ENCODE measurements at places on chromosomes 16 and 17.
A peak's percentile ranks its signal among the peaks of the same experiment; 100 is the strongest.

DNA sequence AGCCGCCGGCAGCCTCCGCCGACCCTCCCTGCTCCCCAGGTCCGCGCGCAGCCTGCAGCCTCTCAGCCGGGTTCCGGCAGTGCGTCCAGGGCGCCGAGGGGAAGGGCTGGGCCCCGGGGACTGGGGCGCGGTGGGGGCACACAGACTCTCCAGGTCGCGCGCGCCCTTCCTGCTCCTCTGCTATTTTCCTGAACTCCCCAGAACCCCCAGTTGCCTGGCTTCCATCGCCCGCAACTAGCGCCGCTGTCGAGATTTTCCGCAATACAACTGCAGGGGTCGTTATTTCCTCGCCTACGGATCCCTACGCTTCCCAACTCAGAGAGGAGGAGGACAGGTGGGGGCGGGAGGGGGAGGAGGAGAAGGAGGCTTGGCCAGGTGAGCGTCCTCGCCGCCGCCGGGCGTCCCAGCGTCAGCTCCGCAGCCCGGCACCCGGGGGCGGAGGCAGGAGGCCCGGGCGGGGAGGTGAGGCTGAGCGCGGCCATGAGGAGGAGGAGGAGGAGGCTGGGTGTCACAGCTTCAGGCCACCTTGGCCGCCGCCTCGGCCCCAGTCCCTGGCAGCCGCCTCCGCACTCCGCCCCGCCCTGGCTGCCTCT is at the start of gene CA10:
TSS of gene CA10 (minus strand) at position 265 of the 593 bp plus-strand sequence.
- DNase-seq, result no peak

GRCh38 chr17:55248077-55248476 is 16.7 kb upstream of the HLF start:
- DNase-seq, result no peak

DNA sequence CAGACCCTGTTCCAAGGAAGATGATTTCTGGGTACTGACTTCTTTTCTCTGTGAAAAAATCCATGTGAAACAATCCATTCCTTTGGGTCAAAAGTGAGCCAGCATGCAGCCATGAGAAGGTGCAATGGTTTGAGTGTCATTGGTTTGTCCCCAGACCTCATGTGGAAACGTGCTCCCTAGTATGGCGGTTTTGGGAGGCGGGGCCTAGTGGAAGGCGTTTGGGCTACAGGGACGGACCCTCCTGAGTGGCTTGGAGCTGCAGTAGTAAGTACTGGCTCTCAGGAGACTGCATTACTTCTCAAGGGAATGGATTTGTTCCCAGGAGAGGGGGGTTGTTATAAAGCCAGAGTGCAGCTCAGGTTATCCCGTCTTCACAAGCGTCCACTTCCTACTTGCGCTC is 19.4 kb downstream of the ELAC2 start:
- DNase-seq, result no peak

- DNase-seq, result no peak
These were observed 113.8 kb upstream of the SMURF2 start for GRCh38 chr17:64775701-64776570.

DNA sequence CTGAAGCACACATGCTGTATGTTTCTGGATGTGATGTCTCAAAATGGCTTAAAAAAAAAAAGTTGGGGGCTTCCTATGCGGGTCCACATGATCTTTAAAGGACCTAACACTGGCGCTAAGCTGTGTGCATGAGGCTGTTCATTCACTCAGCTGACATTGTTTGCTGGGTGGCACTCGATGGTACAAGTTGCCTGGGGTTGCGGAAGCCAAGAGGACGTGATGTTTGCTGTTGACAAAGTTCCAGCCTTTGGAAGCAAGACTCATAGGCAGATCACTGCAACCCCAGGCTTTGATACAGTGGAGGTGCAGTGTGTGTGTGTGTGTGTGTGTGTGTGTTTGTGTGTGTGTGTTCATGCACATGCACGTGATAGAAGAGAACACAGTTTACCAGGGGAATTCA is 29.5 kb upstream of the DNAI2 start:
- no peak for DNase-seq

DNA sequence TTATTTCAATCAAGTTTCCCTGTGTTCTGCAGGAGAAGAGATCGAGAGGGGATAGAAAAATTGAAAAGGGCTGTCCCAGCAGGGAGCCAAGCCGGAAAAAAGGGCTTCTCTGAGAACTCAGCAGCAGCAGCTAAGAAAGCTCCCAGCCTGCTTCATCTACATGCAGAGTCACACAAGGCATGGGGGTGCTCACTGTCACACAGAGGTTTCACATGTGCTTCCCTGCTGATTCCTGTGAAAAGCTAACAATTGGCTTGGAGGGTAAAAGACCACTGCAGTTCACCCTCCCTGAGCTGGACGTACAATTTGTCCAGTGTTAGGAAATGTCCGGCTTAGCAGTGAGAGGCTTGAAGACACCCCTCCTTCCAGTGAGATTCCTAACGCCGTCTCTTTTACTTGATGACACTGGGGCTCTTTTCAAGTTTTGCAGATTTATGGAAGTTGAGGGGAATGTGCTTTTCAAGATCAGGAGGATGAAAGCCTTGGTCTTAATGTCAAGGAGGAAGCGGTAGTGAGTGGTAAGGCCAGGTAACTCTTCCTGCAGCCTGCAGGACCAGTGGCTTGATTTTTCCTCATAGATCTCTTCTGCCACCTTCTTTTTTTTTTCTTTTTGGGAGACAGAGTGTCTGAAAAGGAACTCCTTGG is 85.6 kb downstream of the WNT3 start:
- DNase-seq, result no peak

GRCh38 chr17:80780381-80781198 is 211.1 kb upstream of the CHMP6 start:
- DNase-seq, result no peak

- DNase-seq, result no peak
These were observed 1.8 kb downstream of the FAHD1 start for GRCh38 chr16:1828645-1829410.

DNA sequence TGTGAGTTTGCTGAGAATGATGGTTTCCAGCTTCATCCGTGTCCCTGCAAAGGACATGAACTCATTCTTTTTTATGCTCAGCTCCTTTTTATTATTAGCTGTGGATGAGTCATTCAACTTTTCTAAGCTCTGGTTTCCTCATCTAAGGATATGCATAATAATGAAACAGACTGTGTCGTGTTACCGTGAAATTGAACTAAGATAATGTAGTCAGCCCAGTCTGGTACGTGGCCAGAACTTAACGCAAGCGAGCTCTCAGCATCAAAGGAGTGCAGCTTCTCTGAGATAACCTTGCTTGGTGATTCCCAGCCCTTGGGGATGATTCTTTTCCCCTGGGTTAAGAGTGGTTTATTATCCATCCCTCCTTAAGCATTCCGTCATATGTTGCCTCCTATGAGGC is 454.3 kb upstream of the EEF2KMT start:
- DNase-seq, result no peak

DNA sequence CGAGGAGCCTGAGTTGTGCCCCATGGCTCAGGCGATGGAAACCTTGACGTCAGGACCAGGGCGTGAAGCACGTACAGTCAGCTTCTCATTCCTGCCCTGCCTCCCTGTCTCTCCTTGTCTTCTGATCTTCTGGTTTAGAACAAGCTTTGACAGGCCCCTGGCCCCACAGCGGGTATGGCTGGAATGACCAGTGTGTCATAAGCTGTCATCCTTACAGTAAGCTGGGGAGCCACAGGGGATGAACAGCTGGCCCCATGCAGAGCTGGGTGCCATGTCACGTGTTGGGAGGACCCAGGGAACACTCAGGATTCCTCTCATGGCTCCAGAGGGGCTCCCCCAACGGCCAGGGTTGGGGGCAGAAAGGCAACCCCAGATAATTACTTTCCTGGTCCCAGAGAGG is 157.6 kb upstream of the PLCG2 start:
- DNase-seq, result no peak

GRCh38 chr17:64709481-64709880 is 47.4 kb upstream of the SMURF2 start:
- no peak for DNase-seq

DNA sequence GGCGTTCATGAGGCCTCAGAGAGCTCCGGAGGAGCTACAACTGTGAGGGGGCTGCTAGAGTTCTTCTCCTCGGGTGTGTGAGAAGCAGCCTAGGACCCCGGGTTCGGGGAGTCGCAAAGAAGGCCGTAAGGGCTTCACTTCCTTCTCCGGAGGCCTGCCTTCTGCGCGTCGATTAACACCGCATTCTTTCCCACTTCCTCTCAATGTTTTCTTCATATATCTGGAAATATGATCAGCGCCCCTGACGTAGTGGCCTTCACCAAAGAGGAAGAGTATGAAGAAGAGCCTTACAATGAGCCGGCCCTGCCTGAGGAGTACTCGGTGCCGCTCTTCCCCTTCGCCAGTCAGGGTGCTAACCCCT is 449 bp downstream of the SMCR8 start:
- no peak for DNase-seq

GRCh38 chr17:34257299-34257985 is 2.4 kb downstream of the CCL2 start:
- no peak for DNase-seq

GRCh38 chr16:72845322-72846020 is 202.5 kb downstream of the ZFHX3 start:
- no peak for DNase-seq

DNA sequence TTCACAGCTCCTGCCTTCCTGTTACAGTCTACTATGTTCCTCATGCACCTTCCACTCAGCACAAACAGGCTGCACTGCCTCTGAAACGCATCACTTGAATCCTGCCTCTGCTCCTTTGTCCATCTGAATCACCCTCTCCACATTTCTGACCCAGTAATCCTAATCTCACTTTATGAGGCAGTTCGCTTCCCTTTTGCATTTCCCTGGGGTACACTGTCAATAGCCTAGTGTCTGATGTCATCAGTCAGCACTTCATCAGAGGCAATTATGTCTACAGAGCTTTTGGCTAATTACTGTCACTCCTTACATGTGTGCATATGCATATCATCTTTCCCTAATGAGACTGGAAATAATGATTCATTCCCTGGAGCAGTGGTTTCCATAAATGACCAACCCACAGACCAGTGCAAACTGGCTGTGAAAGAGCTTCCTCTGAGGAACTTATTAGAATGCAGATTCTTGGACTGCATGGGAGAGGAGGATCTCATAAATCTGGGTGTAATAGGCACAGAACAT is 23.6 kb downstream of the CA4 start:
- DNase-seq, result no peak

DNA sequence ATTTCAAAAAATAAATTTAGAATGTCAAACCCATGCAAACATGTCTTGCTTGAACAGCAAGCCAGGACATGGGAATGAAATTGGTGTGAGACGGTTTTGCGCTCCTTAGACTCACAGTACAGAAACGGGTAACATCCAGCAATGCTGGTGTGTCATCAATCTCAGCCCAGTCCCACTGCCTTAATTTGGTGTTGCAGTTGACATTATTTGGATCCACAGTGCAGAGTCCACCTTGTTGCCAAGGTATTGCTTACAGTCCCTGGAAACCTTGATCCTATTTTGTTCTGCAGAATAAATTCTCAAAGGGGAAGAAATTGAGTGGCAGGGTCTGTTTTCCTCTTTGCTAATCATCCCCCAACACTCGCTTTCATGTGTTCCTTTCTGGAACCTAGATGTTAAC is 311.6 kb upstream of the MON1B start:
- no peak for DNase-seq

- DNase-seq, result peak; percentile 71
These were observed 32.7 kb downstream of the CDK5R1 start for GRCh38 chr17:32519228-32520103.

- no peak for DNase-seq
These were observed 2.7 kb downstream of the DLX3 start for GRCh38 chr17:49992191-49992932.

DNA sequence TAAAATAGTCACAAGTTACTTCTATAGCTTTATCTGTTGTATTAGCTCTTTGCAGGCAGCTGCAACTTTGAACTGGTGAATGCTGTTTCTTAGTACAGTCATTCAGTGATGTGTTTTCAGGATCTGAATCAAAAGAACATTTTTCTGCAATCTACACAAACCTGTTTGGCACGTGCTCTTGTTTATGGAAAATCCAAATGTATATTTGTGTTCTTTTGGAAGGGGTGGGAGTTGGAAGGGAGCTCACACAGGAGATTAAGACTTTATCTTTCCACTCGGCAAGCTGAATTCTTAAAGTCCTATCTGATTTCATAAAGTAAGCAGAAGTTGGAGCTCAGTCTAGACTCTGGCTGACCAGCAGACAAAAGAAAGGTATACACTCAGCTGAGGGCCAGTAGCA is 300.2 kb downstream of the MAP2K6 start:
- no peak for DNase-seq

- no peak for DNase-seq
These were observed 82.3 kb downstream of the SDR42E1 start for GRCh38 chr16:81928975-81929374.

- DNase-seq, result no peak
These were observed 149.3 kb downstream of the SOCS1 start for GRCh38 chr16:11106726-11107125.

DNA sequence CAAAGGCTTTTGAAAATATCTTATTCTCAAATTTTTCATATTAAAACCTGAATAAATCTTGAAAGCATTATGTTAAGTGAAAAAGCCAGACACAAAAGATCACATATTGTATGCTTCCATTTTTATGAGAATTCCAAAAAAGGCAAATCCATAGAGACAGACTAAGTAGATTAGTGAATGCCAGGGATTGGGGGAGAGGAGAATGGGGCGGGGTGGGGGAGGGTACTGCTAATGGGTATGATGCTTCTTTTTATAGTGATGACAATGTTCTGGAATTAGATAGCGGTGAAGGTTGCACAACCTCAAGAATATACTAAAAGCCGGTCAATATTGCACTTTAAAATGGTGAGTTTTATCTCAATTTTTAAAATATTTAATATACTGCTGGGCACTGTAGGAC is 44.0 kb downstream of the XPO6 start:
- DNase-seq, result no peak

- DNase-seq, result no peak
These were observed 11.0 kb upstream of the CUEDC1 start for GRCh38 chr17:57966246-57966645.

DNA sequence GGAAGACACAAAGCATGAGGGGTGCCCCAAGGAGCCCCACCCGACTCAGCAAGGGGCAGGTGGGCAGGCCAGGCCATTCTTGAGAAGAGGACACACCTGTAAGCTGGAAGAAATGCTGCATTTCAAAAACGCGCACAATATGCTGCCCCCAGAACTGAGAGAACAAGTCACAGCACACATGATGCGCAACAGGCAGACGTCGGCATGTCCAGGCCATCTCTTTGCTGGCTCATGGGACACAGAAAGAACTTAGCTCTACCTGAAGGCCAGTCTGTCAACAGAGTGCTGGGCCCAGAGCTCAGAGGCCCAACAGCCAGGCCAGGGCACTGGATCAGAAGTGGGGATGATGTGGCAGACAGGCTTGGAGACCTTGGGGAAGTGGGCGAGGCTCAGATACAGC is 18.0 kb downstream of the KIFC3 start:
- DNase-seq, result no peak

GRCh38 chr16:64428463-64429113 is 693.3 kb downstream of the CDH11 start:
- DNase-seq, result no peak
